ENCODE measurements at places on chromosomes 3 and 15.

DNA sequence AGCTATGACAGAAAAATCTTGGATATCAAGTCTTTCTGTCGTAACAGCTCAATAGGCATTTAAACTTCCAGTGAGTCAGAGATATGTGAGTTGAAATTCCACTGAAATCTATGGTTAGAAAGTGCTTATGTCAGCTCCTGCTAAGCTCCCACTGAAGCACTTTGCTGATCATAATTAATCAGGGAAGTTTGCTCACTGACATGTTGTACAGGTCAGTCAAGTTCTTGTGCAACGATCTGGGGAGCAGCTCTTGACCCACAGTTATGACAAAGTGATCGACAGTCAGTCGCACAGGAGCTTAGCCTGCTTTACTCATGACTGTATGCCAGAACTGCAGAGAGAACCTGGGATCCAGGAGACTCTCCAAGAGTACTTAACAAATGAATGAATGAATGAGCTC lies 453.5 kb downstream of the SOX2 start:
- H3K36me3 ChIP-seq: no peaks in the 10 kb centered on the region
- no peaks in the 10 kb centered on the region for H3K27me3 ChIP-seq
- H3K4me3 ChIP-seq: no peak overlapping the region
- no peak for DNase-seq
- no peak overlapping the region for H3K27ac ChIP-seq

DNA sequence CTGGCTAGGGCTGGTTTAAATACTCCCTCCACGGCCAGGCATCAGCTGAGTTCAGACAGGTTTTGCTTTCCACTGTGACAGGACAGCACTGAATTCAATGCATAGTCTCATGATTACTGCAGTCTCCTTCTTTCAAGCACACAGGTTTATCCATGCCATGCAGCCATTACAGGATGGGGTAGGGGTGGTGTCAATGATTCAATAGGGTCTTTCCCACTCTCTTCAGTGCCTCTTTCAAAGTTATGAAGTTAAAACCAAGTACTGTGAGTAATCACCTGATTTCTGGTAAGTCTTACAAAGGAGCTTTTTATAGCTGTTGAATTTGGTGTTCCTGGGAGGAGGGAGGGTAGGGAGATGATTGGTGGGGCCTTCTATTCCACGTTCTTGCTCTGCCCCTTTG lies 47.2 kb downstream of the TMEM212 start:
- H3K4me3 ChIP-seq: no peak overlapping the region
- no peaks in the 10 kb centered on the region for H3K27me3 ChIP-seq
- DNase-seq: no peak
- H3K36me3 ChIP-seq: no peaks in the 10 kb centered on the region
- H3K27ac ChIP-seq: no peak overlapping the region

DNA sequence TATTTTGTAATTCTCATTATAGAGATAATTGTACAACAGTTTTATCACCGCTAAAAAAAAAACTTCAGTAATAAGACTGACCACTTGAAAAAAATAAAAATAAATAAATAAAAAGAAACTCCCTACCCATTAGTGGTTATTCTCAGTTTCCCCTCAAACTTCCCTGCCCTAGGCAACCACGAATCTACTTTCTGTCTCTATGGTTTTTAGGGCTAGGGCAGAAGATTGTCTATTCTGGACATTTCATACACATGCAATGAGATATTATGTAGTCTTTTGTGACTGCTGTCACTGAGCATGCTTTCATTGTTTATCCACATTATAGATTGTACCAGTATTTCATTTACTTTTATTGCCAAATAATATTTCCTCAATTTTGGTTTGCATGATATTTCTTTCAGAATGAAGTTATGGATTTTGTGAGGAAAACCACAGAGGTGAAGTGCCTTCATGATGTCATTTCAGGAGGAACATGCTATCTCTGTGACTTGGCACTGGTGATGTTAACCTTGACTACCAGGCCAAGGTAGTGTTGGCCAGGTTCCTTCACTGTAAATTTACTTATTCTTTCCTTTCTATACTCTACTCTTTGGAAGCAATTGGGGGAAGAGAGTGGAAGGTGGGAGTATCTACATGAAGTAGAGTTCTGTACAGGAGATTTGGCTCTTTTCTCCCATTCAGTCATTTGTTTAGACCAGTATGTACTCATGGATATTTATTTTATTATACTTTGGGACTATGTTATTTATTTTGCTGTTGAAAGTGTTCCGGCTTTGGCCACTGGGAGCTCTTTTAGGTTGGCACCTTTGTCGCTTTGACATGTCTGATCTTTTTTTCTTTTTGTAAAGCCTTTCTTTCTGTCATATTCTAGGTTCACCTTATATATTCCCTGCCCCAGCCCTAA lies 86.3 kb downstream of the GMPS start:
- no peaks in the 10 kb centered on the region for H3K36me3 ChIP-seq
- peaks cover 4% of the 10 kb centered on the region for H3K4me1 ChIP-seq
- no peak overlapping the region for H3K27ac ChIP-seq
- no peak for DNase-seq

GRCh38 chr15:54719325-54719724 lies 477.4 kb downstream of the RSL24D1 start:
- no peak for DNase-seq
- H3K4me3 ChIP-seq: no peak overlapping the region
- no peaks in the 10 kb centered on the region for H3K36me3 ChIP-seq
- no peaks in the 10 kb centered on the region for H3K4me1 ChIP-seq
- no peak overlapping the region for H3K27ac ChIP-seq

DNA sequence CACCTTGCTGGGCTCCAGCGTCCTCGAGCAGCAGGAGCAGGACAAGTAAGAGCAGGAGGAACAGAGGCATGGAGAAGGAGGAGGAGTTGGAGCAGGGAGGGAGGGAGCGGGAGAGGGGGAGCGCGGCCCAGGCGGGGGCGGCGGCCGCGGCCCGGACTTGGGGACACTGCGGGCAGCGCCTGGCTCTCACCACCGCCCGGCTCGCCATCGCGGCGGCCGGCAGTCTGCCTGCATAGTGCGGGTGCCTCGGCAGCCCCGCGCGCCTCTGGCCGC lies 440 bp downstream of the DCBLD2 start:
- H3K27me3 ChIP-seq: no peaks in the 10 kb centered on the region
- peak overlapping the region; percentile 98 for H3K4me3 ChIP-seq
- H3K4me1 ChIP-seq: peaks cover 41% of the 10 kb centered on the region
- peak overlapping the region; percentile 98 for H3K27ac ChIP-seq

All from sigmoid colon (tissue), 7 donors.